HT-29 (cell line): ENCODE measurements at places on chromosomes 5 and 9.

- peak; percentile 35 for DNase-seq
Measured at GRCh38 chr9:90546200-90546599, 96.4 kb downstream of the DIRAS2 start.

GRCh38 chr9:32550150-32550561, 2.0 kb upstream of the SMIM27 start:
- DNase-seq: peak; percentile 28

DNA sequence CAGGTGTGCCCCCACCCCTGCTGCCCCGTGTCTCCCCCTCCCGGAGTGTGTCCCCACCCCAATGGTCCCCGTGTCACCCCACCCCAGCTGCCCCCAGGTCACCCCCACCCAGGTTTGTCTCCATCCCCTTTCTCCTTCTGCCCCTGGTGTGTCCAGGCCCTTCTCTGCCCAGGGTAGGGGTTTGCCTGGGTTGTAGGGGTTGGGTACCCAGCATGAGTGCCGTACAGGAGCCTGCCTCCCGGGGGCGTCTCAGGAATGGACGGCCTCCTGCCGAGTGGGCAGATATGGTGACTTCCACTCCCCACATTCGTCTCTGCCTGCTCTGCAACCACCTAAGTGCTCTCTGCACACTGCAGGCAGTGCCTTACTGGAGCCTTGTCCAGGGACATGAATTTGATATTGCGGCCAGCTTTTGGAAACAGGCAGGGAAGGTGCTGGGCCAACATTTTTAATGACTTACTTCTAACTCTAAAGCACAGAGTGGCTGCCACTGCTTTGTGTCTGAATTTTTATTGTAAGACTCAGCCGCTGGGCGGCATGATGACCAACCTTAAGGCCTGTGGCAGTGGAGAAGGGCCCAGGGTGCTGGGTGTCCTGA, 6.7 kb downstream of the LRRC14B start:
- no peak for DNase-seq

DNA sequence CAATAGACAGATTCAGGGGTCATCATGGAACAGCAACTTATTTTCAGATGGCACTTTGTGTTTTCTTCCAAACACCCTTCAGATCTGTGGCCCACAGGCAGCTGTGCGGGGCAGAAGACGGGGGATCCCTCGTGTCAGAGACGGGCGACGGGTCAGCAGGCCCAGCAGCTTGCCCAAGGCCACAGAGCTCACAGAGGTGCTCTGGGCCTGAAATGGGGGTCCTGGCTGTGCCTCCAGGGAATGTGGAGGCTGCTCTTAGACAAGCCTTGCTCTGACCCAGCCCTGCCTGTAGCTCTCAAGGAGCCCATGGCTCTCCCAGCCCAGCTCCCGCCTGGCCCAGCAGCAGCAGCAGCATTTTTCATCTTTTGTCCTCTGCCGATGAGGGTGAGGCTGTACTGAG, 40.9 kb upstream of the SARDH start:
- no peak for DNase-seq

GRCh38 chr5:1997640-1998347, 115.1 kb upstream of the IRX4 start:
- no peak for DNase-seq

GRCh38 chr5:171957591-171958251, 48.7 kb downstream of the FBXW11 start:
- DNase-seq: no peak

DNA sequence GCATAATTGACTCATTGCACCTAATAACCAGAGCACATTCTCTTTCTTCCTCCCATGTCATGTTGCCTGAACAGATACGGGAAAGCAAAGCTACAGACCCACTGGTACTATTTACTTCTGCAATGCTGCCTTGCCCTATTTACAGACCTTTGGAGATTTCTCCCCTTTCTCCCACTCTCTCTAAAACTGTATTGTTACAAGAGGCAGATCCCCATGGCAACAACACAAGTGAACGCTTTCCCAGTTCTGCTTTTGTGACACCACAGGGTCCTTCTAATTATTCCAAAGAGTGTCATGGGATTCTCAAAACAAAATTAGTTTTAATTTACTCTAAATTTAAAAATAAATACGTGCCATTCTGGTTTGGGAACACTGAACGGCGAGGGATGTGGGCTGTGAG, 104.7 kb downstream of the KCTD16 start:
- no peak for DNase-seq

GRCh38 chr5:9534881-9535517, 10.9 kb downstream of the SEMA5A start:
- no peak for DNase-seq

DNA sequence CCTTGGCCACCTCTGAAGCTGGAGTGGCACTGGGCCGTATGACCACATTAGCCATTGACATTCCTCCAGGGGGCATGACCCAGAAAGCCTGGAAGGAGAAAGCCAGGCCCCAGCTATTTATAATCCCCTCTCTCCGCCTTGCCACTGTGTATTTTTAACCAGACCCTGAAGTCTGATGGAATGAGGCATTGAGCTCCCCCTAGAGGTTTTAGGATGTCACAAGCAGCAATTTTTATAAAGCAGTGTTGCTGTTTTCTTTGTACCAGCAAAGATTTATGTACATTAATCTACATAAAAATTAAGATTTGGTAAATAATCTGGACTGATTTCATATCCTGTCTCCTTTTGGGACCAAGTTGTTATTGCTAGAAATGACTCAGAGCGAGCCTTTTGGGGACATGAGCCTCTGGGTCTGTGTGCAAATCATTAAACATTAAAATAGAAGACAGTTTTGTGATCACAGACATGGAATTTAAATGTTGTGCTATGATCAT, 127.1 kb downstream of the TRIO start:
- DNase-seq: peak; percentile 74

DNA sequence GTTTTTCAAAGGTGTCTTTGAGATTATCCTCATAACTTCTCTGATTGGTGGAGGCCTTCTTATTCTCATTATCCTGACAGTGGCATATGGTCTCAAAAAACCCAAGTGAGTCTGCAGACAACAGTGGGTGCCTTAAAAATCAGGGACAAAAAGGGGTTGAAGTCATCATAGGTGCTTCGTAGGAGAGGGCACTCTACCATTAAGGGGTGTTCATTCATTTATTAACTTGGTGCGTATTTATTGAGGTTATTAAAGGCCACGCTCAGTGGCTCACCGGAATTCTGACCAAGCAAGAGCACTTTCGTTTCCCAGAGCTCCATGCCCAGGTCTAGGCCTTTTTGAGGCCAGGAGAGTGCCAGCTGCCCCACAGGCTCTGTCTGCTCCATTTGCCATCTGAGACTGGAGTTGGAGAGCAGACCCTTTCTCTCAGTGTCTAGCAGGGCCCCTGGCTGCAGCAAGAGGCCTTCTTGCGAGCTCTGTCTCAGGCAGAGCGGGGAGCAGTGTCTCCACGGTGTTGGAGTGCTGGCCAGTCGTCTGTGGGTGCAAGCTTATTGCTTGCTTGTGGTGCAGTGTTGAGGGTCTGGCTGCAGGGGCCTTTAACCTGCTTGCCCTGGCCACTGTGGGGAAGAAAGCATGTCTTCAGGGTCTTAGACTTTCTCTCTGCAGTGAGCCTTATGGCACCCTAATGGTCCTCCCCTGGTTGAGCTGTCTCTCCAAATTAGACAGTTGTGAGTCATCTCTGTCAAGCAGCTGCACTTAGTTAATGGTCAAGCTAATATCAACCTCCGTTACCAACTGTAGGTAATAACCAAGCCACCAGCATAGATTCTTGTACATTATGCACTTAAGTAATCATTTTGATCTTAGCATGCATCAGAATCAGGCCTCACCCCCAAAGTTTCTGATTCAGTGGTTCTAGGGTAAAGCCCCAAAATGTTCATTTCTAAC, 62.6 kb downstream of the IL31RA start:
- DNase-seq: no peak

- no peak for DNase-seq
Measured at GRCh38 chr9:98129451-98129881, 10.4 kb upstream of the TRIM14 start.

DNA sequence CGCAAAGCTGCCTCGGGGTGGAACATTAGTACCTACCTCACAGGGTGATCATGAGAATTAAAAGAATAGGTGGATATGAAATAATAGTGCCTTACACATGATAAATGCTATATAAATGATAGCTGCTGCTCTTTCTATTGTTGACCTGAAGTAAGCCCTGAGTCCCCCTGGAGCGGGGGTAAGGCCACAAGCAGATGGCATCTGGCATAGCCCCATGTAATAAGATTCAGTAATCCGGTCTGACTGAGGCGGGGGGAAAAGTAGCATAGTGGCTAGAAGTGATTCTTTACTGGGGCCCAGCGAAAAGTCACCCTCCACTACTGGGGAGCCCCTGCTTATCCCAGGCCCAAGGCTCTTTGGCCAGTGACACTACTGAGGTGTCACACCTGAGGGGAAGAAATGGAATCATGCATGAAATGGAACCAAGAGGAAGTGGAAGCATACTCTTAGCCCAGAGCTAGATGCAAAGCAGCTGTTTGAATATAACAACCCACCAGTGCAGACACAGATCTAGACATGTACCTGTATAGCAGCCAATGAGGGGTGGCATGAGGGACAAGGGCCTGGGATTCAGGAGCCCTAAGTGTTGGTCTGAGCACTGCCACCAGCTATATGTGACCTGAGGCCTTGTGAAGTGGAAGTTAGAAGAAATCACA, 16.1 kb upstream of the FGFR4 start:
- no peak for DNase-seq

DNA sequence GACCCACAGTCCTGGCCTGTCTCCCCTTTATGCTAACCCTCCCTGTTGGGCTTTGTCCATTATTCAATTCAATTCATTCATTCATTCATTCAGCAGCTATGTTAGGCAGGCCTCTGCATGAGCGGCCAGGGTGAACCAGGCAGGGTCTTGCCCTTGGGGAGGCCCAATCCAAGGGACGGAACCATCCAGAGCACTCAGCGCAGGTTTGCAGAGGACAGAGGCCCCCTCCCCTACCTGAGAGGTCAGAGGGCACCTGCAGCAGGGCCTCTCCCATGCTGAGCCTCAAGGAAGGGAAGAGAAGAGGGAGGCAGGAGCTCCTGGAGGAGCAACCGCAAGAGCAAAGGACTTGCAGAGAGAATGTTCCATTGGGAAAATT, 61.4 kb downstream of the C9orf50 start:
- DNase-seq: no peak

DNA sequence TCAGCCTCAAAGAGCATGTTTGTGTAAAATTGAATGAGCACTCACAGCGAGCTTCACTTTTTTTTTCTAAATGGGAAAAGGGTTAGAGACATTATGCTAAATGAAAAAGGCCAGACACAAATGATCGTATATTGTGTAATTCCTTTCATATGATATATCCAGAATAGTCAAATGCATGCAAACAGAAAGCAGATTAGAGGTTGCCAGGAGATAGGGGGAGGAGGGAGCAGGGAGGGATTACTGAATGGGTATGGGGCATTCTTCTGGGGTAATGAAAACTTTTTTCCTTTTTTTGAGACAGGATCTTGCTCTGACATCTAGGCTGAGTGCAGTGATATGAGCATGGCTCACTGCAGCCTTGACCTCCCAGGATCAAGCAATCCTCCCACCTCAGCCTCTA, 47.1 kb downstream of the DMAC1 start:
- no peak for DNase-seq

DNA sequence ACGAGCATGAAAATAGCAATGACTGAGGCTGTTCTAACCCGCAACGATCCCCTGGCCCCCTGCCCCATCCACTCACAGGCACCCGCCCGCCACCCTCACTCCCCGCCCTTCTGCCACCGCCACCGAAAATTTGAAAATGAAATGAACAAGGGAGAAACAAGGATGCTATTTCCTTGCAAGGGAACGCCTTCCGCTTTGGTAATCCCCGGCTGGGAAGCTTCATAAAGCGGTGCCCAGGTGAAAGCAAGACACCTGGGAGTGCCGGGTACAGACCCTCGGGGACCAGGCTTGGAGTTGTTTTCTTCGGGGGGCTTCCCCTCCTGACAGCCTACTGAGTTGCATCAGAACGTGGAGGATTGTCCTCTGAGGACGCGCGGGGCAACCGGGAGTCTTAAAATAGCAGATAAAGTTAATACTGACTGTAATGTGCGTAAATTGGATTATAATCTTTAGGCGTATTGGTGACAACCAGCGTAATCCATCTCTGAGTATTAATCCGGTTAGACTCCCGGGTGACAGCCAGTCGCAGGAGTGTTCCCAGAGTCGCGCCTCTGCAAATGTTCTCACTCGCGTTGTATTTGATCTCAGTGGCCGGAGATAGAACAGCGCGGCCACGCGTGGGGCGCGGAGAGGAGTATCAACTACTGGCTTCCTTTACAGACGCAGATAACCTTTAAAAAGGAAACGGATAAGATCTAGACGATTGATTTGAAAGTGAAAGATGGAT, 885 bp upstream of the MLLT3 start:
- DNase-seq: no peak

DNA sequence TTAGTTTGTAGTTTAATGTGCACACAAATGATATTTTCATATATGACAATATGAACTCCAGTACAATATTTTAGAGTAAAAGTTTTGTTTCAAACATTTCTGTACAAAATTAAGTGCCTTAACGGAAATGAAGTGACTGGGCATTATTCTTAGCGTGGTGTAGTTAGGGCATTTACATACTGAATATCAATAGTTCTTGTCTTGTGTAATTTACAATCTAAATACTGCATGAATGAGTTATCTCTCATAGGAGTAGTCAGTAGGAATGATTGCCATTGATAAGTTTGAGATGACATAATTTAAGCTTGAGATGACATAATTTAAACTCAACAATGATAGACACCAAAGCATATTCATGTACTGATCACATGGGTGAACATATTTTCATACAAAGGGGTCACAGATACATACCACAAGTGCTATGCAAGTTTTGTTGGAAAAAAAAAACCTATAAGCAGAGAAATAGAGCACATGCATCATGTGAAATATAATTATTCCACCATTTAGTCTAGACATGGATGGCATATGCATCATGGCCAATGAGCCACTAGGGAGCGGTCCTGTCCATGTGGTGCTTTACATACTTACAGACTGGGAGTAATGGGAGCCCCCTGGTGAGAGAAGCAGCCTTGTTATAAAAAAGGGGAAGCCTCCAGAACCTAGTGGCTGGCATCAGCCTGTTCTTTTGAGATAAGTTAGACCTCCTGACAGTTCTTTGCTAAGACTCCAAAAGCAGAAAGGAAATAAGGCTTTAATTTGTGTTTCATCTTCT, 1523.9 kb downstream of the MAT2B start:
- DNase-seq: peak; percentile 36

- no peak for DNase-seq
Measured at GRCh38 chr9:110389148-110389750, 51.6 kb upstream of the TXNDC8 start.

DNA sequence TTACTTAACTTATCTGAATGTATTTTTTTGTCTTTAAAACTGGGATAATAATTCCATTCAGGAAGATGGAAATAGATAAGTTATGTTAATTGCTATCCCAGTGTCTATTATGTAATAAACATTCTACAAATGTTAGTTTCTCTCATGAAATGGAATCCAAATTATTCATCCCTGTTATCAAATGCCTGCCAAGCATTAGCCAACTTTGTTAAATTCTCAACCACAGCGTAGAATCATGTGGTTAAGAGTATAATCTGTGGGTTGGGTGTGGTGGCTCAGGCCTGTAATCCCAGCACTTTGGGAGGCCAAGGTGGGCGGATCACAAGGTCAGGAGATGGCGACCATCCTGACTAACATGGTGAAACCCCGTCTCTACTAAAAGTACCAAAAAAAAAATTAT, 912.9 kb upstream of the SEMA6A start:
- no peak for DNase-seq
